ENCODE measurements at places on chromosomes 12 and 14. TPM values are rescaled to one million over a fixed set of nuclear protein-coding genes. Genes with fewer than 3 reads are reported as not detected.

DNA sequence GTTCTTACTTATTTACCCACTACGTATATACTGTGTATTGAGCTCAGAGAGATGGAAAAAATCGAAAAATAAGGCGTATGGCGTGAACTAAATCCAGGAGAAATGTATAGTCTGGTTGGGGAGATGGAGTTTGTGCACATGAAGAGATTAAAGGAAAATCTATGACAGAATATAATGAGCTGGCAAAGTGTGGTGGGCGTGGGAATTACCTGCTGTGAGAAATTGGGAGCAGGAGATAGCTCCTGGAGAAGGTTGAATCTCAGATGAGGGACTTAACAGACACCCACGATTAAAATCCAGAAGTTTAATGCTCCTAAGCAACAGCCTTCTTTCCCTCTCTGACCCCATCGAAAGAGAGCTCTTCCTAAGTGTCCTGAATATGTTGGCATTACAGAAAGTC, 224.2 kb upstream of the FKBP4 start:
- no peaks in the 10 kb centered on the region for H3K4me1 ChIP-seq
- no peaks in the 10 kb centered on the region for H3K36me3 ChIP-seq
- peaks cover 26% of the 10 kb centered on the region for H3K27me3 ChIP-seq
- no peak for DNase-seq
- no peak overlapping the region for H3K27ac ChIP-seq

- no peak overlapping the region for H3K27ac ChIP-seq
- peaks cover 8% of the 10 kb centered on the region for H3K4me1 ChIP-seq
- no peak for DNase-seq
- no peaks in the 10 kb centered on the region for H3K36me3 ChIP-seq
Measured at GRCh38 chr14:81459912-81460311, 59.8 kb upstream of the STON2 start.

Gene PTGER2
- 67.9 TPM for total RNA-seq

DNA sequence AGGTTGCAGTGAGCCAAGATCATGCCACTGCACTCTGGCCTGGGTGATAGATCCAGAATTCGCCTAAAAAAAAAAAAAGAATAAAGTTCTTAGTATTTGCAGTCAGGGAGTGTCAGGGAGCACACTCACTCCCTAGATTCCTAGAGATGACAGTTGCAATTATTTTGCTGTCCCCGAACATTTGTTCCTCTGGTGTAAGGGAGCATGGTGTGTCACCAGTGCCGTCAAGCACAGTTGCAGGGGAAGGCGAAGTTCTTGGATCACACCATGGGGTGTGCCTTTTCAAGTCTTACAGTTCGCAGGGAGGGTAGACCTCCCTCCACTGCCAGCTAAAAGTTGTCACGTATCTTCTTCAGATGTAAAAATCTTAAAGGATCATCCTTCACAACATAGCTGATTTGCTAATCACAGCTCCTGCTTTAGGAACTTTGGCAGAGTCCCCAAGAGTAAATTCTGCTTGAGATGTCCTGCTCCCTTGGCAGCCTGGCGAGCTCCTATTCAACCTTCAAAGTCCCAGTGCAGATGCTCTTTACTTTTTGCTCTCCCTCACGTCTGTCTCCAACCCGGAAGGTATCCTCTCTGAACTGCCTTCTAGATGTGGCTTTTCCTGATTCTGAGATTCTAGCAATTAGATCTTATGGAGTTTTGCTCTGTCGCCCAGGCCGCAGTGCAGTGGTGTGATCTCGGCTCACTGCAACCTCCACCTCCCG, 11.3 kb downstream of the ACACB start:
- no peak for DNase-seq
- H3K4me1 ChIP-seq = no peaks in the 10 kb centered on the region
- H3K4me3 ChIP-seq = no peak overlapping the region
- H3K27ac ChIP-seq = no peak overlapping the region
- H3K36me3 ChIP-seq = no peaks in the 10 kb centered on the region

- H3K4me1 ChIP-seq = peaks cover 9% of the 10 kb centered on the region
- no peaks in the 10 kb centered on the region for H3K27me3 ChIP-seq
- no peak overlapping the region for H3K27ac ChIP-seq
- H3K4me3 ChIP-seq = no peak overlapping the region
Measured at GRCh38 chr14:90318016-90318415, 13.7 kb downstream of the NRDE2 start.

Gene ADGRD1
- 0.59 TPM for total RNA-seq

Gene TBX5
- not detected for total RNA-seq

DNA sequence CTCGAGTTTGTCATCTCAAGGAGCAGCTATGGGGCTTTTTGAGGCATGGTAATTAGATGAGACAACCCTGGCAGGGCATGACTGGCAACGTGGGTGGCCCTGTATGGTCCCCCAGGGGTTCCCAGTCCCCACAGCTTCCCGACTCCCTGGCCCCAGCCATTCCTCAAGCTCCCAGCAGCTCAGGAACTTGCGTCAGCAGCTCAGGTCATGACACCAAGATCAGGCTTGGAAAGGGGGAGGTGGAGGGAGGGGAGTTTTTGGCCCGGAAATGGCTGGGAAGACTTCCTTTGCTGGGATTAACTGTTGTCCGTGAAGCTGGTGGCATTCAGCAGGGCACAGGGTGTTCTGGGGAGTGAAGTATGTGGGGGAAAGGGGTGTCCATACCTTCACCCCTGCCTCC, 10.4 kb upstream of the NRIP2 start:
- no peak overlapping the region for H3K4me3 ChIP-seq
- no peaks in the 10 kb centered on the region for H3K27me3 ChIP-seq
- H3K27ac ChIP-seq = no peak overlapping the region
- no peaks in the 10 kb centered on the region for H3K36me3 ChIP-seq
- no peaks in the 10 kb centered on the region for H3K4me1 ChIP-seq

Gene PLEKHG7
- total RNA-seq = not detected

- no peak for DNase-seq
- no peak overlapping the region for H3K4me3 ChIP-seq
- no peak overlapping the region for H3K27ac ChIP-seq
Measured at GRCh38 chr14:70721542-70721941, 79.8 kb downstream of the TTC9 start.

DNA sequence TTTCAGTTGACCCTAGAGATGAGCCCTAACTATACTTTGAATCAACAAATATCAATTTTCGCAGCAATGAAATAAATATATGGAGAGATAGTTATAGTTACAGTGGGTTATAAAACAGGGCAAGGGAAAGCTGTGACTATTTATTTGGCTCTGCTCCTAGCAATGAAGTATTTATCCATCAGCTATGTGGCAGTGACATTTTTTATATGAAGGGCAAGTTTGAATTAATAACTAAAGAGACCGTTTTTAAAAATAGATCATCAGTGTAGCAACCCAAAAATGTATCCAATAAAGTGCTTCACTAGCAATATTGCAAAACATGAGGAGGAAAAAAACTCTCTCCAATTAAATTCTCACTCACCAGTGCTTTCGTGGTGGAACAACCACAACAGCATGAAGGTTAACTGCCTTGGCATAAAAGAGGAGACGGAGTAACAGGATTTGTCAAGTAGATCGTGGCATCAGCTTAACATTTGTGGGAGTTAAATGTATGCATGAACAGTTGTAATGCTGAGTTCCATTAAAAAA, 58.1 kb upstream of the NUDT4 start:
- no peak overlapping the region for H3K4me3 ChIP-seq
- no peaks in the 10 kb centered on the region for H3K36me3 ChIP-seq
- H3K4me1 ChIP-seq = peaks cover 6% of the 10 kb centered on the region
- peaks cover 2% of the 10 kb centered on the region for H3K27me3 ChIP-seq

DNA sequence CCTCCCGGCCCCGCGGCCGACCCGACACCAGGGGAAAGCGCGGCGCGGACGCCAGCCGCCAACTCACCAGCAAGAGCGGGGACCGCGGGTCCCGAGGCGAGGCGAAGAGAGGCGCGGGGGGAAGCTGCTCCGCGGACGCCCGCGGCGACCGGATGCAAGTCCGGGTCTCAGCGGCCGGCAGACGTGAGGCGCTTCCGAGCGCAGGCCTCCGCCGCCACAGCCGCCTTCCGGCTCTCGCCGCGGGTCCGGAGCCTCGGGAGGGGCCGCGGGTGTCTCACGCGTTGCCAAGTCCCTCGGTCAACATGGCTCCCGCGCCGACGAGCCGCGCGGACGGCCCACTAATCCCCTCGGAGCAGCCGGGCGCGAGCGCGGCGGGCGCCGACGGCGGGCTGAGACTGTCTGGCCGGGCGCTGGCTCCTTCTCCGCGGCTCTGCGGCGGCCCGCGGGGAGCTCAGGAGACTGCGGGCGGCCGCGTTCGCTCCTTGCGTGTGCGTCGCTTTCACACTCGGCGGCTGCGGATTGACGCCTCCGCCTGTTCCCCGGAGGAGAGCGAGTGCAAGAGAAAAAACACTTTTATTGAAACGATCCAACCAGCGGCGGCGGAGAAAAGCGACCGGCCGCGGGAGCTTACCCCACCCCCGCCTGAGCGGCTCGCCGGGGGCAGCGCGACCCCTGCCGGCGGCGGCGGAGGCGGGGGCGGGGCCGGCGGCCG, at the start of gene CDK17:
TSS of gene CDK17 (minus strand) at position 521 of the 712 bp plus-strand sequence. CDS start 65,603 bp downstream, outside the sequence.
- H3K4me3 ChIP-seq = peak within 1 kb of the TSS; percentile 93
- peaks cover 67% of the 10 kb centered on the region for H3K4me1 ChIP-seq
- H3K27me3 ChIP-seq = no peaks in the 10 kb centered on the region
- DNase-seq = peak; percentile 83
- H3K36me3 ChIP-seq = peaks cover 4% of the 10 kb centered on the region

GRCh38 chr12:31233061-31233730, 92.8 kb downstream of the SINHCAF start:
- no peak overlapping the region for H3K4me3 ChIP-seq
- H3K36me3 ChIP-seq = no peaks in the 10 kb centered on the region
- peaks cover 6% of the 10 kb centered on the region for H3K4me1 ChIP-seq

DNA sequence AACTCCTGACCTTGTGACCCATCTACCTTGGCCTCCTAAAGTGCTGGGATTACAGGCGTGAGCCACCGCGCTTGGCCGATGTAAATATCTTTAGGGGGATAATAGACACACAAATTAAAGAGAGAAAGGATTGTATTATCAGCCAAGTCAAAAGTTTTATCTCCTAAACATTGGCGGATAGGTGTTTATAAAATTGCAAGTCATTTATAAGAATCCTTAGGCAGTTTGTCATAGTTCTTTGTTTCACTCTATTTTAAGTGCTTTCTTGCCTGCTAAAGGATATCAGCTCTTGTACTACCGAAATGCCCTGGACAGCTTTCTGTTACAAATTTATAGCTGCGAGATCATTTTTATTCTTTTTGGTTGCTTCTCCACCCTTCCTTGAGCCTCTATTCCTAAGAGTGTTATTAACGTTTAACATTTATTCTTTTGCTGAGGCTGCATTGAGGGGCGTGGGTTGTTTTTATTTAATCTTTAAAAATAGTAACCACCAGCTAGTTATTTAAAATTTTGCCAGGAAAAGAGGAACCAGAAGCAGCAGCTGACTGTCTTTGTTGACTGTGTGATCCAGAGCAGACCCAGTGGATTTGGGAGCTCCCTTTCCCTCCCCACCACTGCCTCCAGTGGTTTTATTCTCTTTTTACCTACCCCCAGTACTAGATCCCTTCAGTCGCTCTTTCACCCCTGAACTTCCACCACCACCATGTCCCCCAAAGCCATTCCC, 106.4 kb downstream of the DIP2B start:
- H3K36me3 ChIP-seq = peaks cover 7% of the 10 kb centered on the region
- H3K27ac ChIP-seq = no peak overlapping the region
- no peaks in the 10 kb centered on the region for H3K27me3 ChIP-seq
- peaks cover 10% of the 10 kb centered on the region for H3K4me1 ChIP-seq
- DNase-seq = no peak
- H3K4me3 ChIP-seq = no peak overlapping the region

All from activated T-helper 1 cell treated with anti-CD3 and anti-CD28 coated beads, Interleukin-12 subunit alpha, Interleukin-12 subunit beta, Interleukin-2, Interleukin-4 antibody, amounts not matched to agents 30 ng/mL and 10 ng/mL and 1 ng/mL, durations not matched to agents 14 hours and 24 hours and 36 hours (primary cell).